Endothelial cell of umbilical vein (primary cell): ENCODE measurements at places on chromosomes 4 and X. TPM values are rescaled to one million over a fixed set of nuclear protein-coding genes. Genes with fewer than 3 reads are reported as not detected.

- H3K27ac ChIP-seq = no peak overlapping the region
- no peaks in the 10 kb centered on the region for H3K4me1 ChIP-seq
- H3K4me3 ChIP-seq = no peak overlapping the region
- no peak for DNase-seq
- H3K36me3 ChIP-seq = no peaks in the 10 kb centered on the region
- H3K27me3 ChIP-seq = no peaks in the 10 kb centered on the region
Observed at GRCh38 chrX:56025872-56026571, 206.1 kb upstream of the KLF8 start.

- H3K27ac ChIP-seq = peak within 1 kb of the TSS; percentile 50
- no peaks in the 10 kb centered on the region for H3K27me3 ChIP-seq
- H3K4me3 ChIP-seq = peak within 1 kb of the TSS; percentile 35
Observed at GRCh38 chr4:127782275-127783025, at the start of gene HSPA4L. TSS of gene HSPA4L (plus strand) at chr4:127782322. CDS start at chr4:127782551, 229 bp downstream.

GRCh38 chr4:115272185-115272584 is 158.8 kb upstream of the NDST4 start:
- H3K4me3 ChIP-seq = no peak overlapping the region
- no peak for DNase-seq

Gene EFNB1
- 8.8 and 13.3 TPM in 2 replicates for total RNA-seq

GRCh38 chr4:1294424-1294823 is 4.7 kb downstream of the MAEA start:
- no peak overlapping the region for H3K4me3 ChIP-seq
- H3K36me3 ChIP-seq = no peaks in the 10 kb centered on the region
- no peak for DNase-seq
- H3K27ac ChIP-seq = no peak overlapping the region
- peaks cover 10% of the 10 kb centered on the region for H3K4me1 ChIP-seq
- H3K27me3 ChIP-seq = no peaks in the 10 kb centered on the region

Gene HMX1
- not detected in 2 replicates for total RNA-seq

DNA sequence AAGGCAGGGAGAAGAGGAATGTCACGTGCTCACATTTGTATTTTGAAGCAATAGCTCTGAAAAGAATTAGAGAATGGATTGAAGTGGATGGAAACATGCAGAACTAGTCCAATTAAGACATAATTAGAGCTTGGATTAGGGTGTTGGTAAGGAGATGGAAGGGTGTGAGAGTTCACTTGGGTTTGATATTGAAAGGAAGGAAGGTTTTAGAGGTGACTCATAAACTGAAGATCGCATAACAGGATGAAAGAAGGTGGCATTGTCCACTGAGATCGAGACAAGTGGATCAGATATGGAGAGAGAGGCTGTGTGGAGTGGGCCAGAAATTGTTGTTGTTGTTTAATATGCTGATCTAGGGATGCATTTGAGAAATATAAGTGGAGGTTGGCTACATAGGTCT is 244.0 kb upstream of the SMIM31 start:
- no peaks in the 10 kb centered on the region for H3K36me3 ChIP-seq
- H3K4me1 ChIP-seq = no peaks in the 10 kb centered on the region
- H3K27ac ChIP-seq = no peak overlapping the region

Gene UGT2B10
- total RNA-seq = not detected in 2 replicates

GRCh38 chr4:41554905-41555304 is 16.9 kb downstream of the LIMCH1 start:
- no peaks in the 10 kb centered on the region for H3K4me1 ChIP-seq
- H3K4me3 ChIP-seq = no peak overlapping the region
- no peaks in the 10 kb centered on the region for H3K36me3 ChIP-seq
- no peak for DNase-seq

- peaks cover 23% of the 10 kb centered on the region for H3K4me1 ChIP-seq
- DNase-seq = peak; percentile 42
- H3K27me3 ChIP-seq = no peaks in the 10 kb centered on the region
- no peak overlapping the region for H3K27ac ChIP-seq
Observed at GRCh38 chr4:5827108-5828004, 65.5 kb downstream of the CRMP1 start.

Gene SCML2
- total RNA-seq = 0.69 and 2.7 TPM in 2 replicates

Gene LINC00632
- total RNA-seq = 12.7 and 16.3 TPM in 2 replicates

DNA sequence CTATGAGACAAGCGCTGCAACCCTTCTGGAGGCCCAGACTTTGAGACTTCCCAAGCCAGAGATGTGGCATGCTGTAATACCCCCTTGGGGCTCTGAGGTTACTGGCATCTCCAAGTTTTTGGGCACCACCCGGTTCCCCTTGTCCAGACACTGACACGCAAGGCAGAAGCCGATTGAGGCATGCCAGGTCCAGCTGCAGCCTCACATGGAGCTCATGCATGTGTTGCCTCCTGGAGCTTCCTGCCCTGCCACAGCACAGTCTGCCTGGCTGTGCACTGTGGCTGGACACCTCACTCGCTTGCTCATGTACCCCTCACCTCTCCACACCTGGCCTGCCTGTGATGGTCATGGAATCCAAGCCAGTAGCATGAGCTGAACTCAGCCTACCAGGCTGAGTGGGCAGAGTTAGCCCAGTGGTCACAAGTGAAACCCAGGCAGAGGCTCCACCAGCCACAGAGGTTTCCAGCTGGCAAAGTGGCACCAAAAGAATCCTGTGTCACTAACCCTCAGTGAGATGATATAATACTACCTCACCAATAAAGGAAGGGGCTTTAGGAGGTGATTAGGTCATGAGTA is 789.2 kb upstream of the INTU start:
- H3K4me3 ChIP-seq = no peak overlapping the region
- no peaks in the 10 kb centered on the region for H3K27me3 ChIP-seq
- H3K4me1 ChIP-seq = no peaks in the 10 kb centered on the region
- no peak overlapping the region for H3K27ac ChIP-seq
- no peak for DNase-seq

- H3K4me1 ChIP-seq = no peaks in the 10 kb centered on the region
- H3K27ac ChIP-seq = no peak overlapping the region
- H3K27me3 ChIP-seq = no peaks in the 10 kb centered on the region
- H3K36me3 ChIP-seq = no peaks in the 10 kb centered on the region
- DNase-seq = no peak
- H3K4me3 ChIP-seq = no peak overlapping the region
Observed at GRCh38 chr4:187332141-187332540, 608.5 kb upstream of the FAT1 start.

- H3K27me3 ChIP-seq = no peaks in the 10 kb centered on the region
- peaks cover 6% of the 10 kb centered on the region for H3K4me1 ChIP-seq
- DNase-seq = peak; percentile 79
- H3K4me3 ChIP-seq = peak overlapping the region; percentile 43
- no peak overlapping the region for H3K27ac ChIP-seq
Observed at GRCh38 chr4:183398298-183399125, 45.9 kb upstream of the CDKN2AIP start.

- no peaks in the 10 kb centered on the region for H3K27me3 ChIP-seq
- H3K36me3 ChIP-seq = no peaks in the 10 kb centered on the region
- no peak overlapping the region for H3K27ac ChIP-seq
- DNase-seq = peak; percentile 11
- H3K4me1 ChIP-seq = no peaks in the 10 kb centered on the region
Observed at GRCh38 chrX:111869639-111870034, 6.3 kb upstream of the TRPC5OS start.

GRCh38 chr4:25838526-25838925 is 24.3 kb downstream of the SEL1L3 start:
- no peak overlapping the region for H3K27ac ChIP-seq
- no peak for DNase-seq
- no peaks in the 10 kb centered on the region for H3K4me1 ChIP-seq
- no peak overlapping the region for H3K4me3 ChIP-seq

DNA sequence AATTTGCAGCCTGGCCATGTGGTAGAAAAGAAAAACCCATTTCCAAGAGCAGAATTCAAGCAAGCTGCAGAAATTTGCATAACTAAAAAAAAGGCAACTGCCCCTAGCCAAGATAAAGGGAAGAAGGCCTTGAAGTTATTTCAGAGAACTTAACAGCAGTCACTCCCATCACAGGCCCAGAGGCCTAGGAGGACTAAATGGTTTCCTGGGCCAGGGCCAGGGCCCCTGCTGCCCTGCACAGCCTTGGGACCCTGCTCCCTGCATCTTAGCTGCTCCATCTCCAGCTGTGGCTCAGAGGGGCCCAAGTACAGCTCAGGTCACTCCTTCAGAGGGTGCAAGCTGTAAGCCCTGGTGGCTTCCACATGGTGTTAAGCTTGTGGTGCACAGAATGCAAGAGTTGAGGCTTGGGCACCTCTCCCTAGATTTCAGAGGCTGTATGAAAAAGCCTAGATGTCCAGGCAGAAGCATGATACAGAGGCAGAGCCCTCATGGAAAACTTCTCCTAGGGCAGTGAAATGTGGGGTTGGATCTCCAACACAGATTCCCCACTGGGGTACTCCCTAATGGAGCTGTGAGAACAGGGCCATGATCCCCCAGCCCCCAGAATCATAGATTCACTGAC is 6.7 kb upstream of the MID2 start:
- no peaks in the 10 kb centered on the region for H3K36me3 ChIP-seq
- H3K4me1 ChIP-seq = peaks cover 7% of the 10 kb centered on the region
- no peaks in the 10 kb centered on the region for H3K27me3 ChIP-seq
- DNase-seq = no peak
- H3K4me3 ChIP-seq = no peak overlapping the region

Gene CFP
- 1.00 and 1.9 TPM in 2 replicates for total RNA-seq

GRCh38 chr4:19126903-19127302 is 1105.3 kb upstream of the LCORL start:
- no peak overlapping the region for H3K27ac ChIP-seq
- no peak overlapping the region for H3K4me3 ChIP-seq
- DNase-seq = no peak
- H3K27me3 ChIP-seq = no peaks in the 10 kb centered on the region

GRCh38 chr4:186946136-186946535 is 222.5 kb upstream of the FAT1 start:
- H3K27ac ChIP-seq = no peak overlapping the region
- no peaks in the 10 kb centered on the region for H3K27me3 ChIP-seq
- no peak overlapping the region for H3K4me3 ChIP-seq
- no peaks in the 10 kb centered on the region for H3K36me3 ChIP-seq

DNA sequence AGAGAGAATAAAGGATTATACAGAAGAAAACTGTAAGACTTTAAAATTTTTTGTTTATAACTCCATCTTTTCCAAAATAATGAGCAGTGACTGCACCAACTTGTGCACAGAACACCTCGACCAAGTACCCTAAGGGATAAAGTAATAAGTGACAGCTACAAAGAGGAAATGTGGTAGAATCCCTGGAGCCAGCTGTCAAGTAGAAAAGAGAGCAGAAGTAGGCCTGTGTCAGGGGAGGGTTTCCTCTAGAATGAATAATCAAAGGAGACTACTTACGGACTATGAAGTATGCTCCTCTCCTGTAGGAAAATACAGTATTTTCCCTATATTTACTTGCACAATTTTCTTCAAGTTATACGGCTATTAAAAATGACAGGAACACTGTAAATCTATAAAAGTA is 1.2 kb downstream of the EIF1AX start:
- DNase-seq = no peak
- peak overlapping the region; percentile 11 for H3K27ac ChIP-seq
- H3K27me3 ChIP-seq = no peaks in the 10 kb centered on the region
- H3K4me3 ChIP-seq = peak overlapping the region; percentile 87

DNA sequence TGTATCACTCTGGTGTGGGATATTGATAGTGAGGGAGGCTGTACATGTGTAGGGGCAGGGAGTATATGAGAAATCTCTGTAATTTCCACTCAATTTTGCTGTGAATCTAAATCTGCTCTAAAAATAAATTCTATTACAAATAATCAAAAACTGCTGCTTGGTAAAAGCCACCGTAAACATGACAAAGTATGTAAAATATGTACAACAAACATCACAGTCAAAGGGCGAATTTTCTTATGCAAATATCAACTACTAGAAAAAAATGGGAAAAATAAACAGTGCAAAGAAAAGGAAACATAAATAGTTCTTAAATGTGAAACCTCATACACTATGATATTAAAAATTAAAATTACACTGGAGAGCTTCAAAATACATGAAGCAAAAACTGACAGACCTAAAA is 105.1 kb upstream of the DCLK2 start:
- H3K36me3 ChIP-seq = no peaks in the 10 kb centered on the region
- H3K4me3 ChIP-seq = no peak overlapping the region
- H3K4me1 ChIP-seq = no peaks in the 10 kb centered on the region
- H3K27me3 ChIP-seq = peaks cover 9% of the 10 kb centered on the region
- DNase-seq = no peak

GRCh38 chr4:127400276-127400675 is 232.5 kb upstream of the INTU start:
- no peaks in the 10 kb centered on the region for H3K36me3 ChIP-seq
- H3K4me1 ChIP-seq = no peaks in the 10 kb centered on the region
- no peak for DNase-seq

DNA sequence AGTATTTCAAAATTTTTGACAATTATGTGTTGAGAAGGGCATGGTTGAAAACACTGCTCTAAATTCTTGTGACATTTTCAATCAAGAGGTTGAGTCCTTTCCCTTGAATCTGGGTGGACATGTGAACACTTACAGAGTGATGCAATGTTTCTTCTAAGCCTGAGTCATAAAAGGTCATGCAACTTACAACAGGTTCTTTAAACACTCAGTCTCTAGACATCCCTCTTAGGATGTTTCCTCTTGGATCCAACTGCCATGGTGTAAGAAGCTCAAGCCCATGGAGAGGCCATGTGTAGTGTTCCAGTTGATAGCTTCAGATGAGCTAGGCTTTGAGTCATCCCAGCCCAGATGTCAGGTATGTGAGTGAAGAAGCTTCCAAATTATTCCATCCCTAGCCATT is 232.2 kb upstream of the MAOA start:
- DNase-seq = no peak
- H3K36me3 ChIP-seq = no peaks in the 10 kb centered on the region
- no peaks in the 10 kb centered on the region for H3K27me3 ChIP-seq
- H3K27ac ChIP-seq = no peak overlapping the region
- no peaks in the 10 kb centered on the region for H3K4me1 ChIP-seq

Gene ENAM
- total RNA-seq = 0.05 TPM in 1 of 2 replicates, not detected in the other

Gene STPG2
- not detected in 2 replicates for total RNA-seq

Gene CXCL10
- not detected in 2 replicates for total RNA-seq

Gene SLC6A14
- total RNA-seq = not detected in 2 replicates

DNA sequence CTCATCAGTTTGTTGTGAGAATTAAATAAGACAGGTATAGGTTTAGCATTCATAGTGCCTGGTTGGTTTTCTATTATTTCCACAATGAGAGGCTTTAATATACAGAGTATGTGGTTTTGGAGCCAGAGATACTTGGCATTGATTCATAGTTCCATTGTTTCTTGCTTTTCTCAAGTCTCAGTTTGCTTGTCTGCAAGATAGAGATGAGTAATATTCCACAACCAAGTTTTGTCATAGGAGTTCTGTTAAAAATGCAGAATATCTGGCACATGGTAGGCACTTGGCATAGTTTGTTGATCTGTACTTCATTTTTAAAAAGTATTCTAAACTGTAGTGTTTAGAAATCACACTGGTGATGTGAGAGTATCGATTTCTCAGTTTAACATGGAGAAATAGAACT is 37.5 kb upstream of the EDA2R start:
- no peak overlapping the region for H3K4me3 ChIP-seq
- H3K27ac ChIP-seq = peak overlapping the region; percentile 48
- H3K27me3 ChIP-seq = no peaks in the 10 kb centered on the region
- no peaks in the 10 kb centered on the region for H3K36me3 ChIP-seq

DNA sequence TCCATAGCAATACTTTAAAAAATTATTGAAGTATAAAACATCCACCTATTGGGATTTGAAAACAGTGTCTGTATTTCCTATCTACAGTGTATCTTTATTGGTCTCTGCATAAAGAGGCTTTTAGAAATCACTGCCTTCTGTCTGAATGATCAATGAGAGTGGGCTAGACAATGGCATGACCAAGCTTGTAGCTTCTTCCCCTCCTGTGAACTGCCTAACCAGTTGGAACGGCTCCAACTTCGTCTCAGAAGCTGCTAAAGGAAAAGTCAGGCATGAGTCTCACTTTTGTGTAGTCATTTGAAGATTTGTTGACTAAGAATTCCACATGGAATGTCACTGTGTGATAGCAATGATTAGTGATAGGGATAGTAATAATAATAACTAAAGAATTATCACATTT is 64.2 kb downstream of the INTS12 start:
- no peak overlapping the region for H3K4me3 ChIP-seq
- no peaks in the 10 kb centered on the region for H3K4me1 ChIP-seq
- no peak overlapping the region for H3K27ac ChIP-seq
- no peak for DNase-seq
